ENCODE measurements at places on chromosomes 4 and X. TPM values are rescaled to one million over a fixed set of nuclear protein-coding genes. Genes with fewer than 3 reads are reported as not detected.

Gene NLRP2B
- total RNA-seq = not detected

Gene HMX1
- total RNA-seq = not detected

Gene PARM1
- total RNA-seq = under 0.01 TPM

Gene MAGEB2
- total RNA-seq = not detected

Gene GAGE2A
- total RNA-seq = not detected

Gene PAGE2
- total RNA-seq = not detected

Gene CLDN22
- not detected for total RNA-seq

Gene CLDN2
- not detected for total RNA-seq

Gene DMP1
- total RNA-seq = not detected

Gene MMAA
- total RNA-seq = 5.2 TPM

Gene CLCN4
- 4.5 TPM for total RNA-seq

Gene LEF1
- total RNA-seq = 0.56 TPM

All from IMR-90 (cell line).